Fibroblast of skin of abdomen (primary cell): ENCODE measurements at places on chromosomes 6 and 20.

DNA sequence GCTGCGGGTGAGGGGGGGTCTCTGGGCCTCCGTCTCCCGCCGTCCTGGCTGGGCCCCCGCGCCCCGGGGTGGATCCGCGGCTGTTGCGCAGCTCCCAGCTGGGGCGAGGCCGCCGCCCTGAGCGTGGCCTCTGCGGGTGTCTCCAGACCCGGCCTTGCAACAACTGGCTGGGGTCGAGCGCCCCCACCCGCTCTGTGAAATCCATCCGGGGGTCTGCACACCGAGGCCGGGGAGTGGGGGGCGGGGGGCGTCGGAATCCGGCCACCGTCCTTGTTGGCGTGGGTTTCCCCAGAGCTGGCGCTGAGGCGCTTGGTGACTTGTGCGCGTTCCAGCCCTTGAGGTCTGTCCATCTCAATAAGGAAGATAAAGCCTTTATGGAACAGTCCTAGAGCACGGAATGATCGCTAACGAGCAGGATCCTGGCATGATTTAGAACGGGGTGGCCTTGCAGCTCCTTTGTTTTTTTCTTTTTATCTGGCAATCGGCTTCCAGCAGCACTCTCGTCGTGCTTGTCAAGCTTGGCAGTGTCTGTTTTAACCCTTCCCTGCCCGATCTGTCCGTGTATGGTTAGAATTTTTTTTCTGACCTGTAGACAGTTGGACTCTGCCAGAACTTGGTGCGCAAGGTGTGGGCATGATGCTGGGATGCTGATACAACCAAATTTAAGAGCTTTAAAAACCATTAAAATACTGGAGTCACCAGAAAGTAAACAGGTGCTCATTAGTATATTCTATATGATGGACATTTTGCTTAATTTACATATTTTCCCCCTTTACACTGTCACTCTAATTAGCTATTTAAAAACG is 675 bp downstream of the DSTN start:
- peak; percentile 33 for DNase-seq

DNA sequence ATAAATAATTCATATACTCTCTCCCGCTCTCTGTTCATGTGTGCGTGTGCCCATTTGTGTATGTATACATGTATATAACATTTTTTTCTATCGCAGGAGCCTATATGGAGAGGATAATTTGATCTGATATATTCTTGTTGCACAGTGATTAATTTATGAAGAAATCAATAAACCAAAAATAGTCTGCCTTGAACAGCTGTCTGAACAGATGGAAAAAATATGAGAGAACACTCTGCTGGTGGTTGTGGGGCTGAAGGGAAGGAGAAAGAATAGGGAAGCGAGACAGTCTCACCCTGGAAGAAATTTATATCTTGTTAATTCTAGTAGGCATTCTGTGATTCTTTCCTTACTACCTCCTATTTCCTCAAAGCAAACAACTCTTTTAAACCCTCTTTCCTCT is 96.6 kb upstream of the B3GAT2 start:
- no peak for DNase-seq

GRCh38 chr20:19603376-19603750 is 154.7 kb upstream of the RIN2 start:
- DNase-seq, result no peak

DNA sequence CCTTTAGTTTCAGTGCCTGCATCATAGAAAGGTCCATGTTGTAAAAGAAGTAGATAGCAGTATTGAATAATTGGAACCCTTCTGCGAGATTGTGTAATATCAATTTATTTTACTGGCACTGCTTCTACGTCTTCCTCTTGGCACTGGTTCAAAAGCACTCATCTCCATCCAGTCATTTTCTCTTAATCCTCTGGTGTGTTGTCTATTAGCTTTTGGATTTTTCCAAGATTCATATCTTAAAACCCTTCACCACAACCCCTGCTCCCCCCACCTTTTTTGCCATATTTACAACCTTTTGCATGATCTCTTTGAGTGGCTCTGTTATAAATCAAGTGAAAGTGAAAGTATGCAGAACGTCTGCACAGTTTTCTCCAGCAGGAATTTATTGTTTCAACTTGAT is 76.6 kb upstream of the HSF2 start:
- DNase-seq, result peak; percentile 66

DNA sequence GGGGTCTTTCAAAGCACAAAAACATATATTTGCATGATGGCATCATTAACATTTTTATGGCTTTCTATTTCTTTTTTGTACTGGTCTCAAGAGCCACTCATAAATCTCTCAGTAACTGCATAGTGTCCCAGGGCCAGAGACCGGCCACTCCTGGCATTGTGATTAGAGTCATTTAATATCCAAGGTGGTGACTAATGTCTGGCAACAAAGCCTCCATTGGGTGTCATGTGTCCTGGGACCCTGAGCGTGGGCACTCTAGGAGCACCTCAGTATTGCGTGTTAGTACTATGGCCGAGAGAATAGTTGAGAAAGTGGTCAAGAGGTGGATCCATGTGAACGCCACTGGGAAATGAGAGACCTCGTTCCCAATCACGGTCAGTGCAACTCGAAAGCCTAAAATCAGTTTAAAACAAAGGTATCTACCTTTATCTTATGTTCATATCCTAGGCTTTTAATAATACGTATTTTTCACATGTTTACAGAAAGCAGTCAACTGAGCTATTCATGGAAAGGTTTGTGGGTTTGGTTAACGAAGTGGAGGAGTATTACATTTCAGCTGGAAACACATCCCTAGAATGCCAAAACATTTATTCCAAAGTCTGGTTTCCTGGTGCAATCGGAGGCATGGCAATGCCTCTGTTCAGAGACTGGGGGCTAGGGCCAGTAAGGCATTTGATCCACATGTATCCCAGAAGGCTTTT is 2.7 kb upstream of the ESR1 start:
- no peak for DNase-seq

- DNase-seq, result no peak
Measured at GRCh38 chr6:153000243-153000642, 2.3 kb downstream of the MTRF1L start.

GRCh38 chr6:113629256-113629655 is 227.9 kb upstream of the MARCKS start:
- DNase-seq, result no peak

GRCh38 chr6:164108869-164109769 is 694.6 kb downstream of the QKI start:
- peak; percentile 46 for DNase-seq

- DNase-seq, result no peak
Measured at GRCh38 chr20:57559289-57559634, 1.6 kb upstream of the PCK1 start.

- peak; percentile 49 for DNase-seq
Measured at GRCh38 chr6:27650620-27651370, 177.9 kb upstream of the ZNF184 start.

DNA sequence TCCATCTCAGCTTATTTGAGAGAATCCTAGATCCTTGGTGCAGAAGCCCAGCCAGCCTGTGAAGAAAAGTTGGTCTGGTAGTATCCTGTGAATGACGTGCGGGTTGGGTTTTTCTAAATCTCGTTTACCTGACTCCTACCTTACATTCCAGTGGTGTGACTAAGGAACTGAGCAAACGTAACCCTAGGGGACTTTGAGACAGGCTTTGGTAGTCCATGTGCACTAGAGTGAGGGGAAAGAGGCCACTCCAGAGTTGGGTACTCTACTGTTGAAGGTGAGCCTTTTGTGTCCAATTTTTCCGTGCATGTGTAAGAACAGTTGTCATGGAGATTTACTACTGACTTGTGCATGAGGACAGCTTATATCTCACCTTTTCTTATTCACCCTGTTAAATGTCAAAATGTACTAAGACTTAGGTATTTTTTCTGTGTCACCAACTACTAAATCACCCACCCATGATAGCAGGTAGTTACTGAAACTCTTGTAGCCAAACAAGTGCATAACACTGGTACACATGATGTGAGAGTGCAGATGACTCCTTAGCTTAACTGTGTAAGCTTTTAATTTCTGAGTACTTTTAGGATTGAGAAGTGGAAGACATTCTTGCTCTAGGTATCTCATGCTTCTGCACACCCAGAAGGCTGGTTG is 26.3 kb upstream of the PLCG1 start:
- DNase-seq, result no peak

GRCh38 chr20:7144464-7144863 is 377.0 kb downstream of the BMP2 start:
- no peak for DNase-seq

DNA sequence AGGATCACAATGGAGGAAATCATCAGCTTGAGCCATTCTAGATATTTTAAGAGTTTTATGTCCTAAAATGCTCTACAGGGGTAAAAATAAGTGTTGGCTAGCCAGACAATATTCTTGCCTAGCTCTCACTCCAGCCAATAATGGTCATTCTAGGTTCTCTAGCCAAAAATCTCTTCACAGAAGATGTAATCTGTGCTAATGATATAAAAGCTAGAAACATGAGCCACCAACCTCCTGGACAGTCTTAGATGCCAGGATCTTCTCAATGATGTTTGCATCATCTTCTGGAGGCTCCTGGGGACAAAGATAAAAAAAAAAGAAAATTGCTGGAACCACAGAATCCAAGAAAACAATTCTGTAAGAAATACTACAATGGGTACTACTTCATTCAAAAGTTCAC is 119.1 kb downstream of the CHD6 start:
- no peak for DNase-seq

GRCh38 chr6:75431379-75431778 is 62.2 kb downstream of the FILIP1 start:
- no peak for DNase-seq

DNA sequence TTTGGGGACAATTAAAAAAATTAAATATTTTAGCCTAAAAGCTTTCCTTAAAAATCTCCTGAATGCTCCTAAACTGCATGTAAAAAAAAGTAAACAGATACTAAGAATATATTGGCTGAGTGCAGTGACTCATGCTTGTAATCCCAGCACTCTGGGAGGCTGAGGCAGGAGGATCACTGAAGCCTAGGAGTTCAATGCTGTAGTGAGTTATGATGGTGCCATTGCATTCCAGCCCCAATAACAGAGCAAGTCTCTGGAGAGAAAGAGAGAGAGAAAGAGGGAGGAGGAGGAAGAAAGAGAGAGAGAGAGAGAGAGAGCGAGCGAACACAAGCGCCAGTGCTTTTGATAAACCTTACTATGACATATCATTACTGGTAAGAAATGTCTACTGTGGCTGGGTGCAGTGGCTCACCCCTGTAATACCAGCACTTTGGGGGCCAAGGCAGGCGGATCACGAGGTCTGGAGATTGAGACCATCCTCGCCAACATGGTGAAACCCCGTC is 58.8 kb downstream of the FKBP5 start:
- no peak for DNase-seq

- no peak for DNase-seq
Measured at GRCh38 chr20:61830241-61830930, 235.3 kb downstream of the TAF4 start.

DNA sequence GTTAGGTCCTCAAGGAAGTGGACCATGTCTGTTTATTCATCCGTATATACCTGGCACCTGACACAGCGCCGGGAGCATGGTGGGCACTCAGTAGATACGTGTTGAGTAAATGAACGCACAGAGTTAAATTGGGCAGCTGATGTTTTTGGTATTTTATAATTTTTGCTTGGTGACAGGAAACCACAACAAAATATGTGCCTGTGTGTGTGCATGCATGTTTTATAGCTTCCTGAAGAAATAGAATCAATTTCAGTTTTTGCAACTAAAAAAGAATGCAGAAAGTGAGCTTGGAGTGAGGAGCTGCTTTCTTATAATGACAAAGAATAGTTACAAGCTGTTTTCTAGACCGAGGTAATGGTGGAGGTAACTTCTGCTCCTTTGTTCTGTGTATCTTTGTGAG is 91.4 kb downstream of the PLCB4 start:
- DNase-seq, result peak; percentile 13

- peak; percentile 64 for DNase-seq
Measured at GRCh38 chr20:45336530-45337366, 11.5 kb downstream of the SDC4 start.

- DNase-seq, result no peak
Measured at GRCh38 chr20:2873747-2874041, 413 bp downstream of the PTPRA start.

GRCh38 chr20:33851842-33852466 is 40.8 kb downstream of the CHMP4B start:
- no peak for DNase-seq

GRCh38 chr6:34065466-34066217 is 80.2 kb downstream of the GRM4 start:
- no peak for DNase-seq

DNA sequence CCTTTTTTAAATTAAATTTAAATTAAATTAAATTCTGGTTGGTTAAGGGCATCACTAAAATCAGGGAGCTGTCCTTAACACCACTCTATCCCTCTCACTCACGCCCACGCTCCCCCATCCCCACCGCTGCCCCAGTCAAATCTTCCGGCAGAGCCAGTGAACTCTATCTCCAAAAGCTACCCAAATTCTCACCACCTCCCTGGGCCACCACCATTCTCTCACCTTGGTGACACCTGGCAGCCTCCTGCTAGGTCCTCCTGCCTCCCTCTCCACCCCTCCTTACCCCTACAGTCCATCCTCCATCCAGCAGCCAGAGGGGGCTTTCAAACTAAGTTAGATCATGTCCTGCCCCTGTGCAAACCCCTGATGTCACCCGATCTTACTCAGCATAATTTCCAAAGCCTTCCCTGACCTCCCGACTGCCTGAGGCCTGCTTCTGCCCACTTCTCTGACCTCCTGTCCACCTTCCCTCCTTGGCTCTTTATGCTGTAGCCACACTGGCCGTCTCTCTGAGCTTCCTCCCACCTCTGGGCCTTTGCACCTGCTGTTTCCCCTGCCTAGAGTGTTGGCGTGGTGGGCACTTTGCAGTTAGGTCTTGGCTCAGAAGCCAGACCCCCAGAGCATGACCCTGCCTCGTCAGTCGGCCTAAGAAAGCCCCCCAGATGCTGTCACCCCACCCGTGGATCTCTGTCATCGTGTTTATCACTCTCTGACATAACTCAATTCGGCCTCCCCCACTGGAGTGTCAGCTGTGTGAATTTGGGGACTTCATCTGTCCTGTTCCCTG is 24.7 kb downstream of the PTGIS start:
- no peak for DNase-seq

- DNase-seq, result peak; percentile 100
Measured at GRCh38 chr6:136014454-136015437, 163.2 kb downstream of the PDE7B start.

- no peak for DNase-seq
Measured at GRCh38 chr20:39298121-39298520, 336.0 kb downstream of the DHX35 start.

GRCh38 chr20:7171911-7172310 is 404.4 kb downstream of the BMP2 start:
- DNase-seq, result peak; percentile 67

GRCh38 chr6:137761072-137761471 is 106.0 kb upstream of the TNFAIP3 start:
- DNase-seq, result no peak

- peak; percentile 26 for DNase-seq
Measured at GRCh38 chr6:13089296-13089994, 238.9 kb downstream of the TBC1D7 start.

DNA sequence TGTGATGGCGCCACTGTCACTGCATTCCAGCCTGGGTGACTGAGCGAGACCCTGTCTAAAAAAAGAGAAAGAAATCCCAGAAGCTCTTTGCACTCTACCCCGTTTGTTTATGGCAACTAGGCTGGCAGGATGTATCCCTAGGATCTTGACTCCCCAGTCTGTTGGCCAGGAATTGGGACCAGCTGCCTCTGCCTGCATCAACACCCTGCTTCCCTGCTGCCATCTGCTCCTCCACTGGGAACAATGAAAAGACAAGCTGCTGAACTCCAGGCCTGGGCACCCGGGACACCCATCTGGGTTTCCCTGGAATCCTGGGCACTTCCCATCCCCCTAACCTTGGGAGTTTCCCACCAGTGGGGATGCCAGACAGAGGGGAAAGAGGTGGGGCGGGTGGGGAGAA is 64.9 kb downstream of the CPNE5 start:
- DNase-seq, result no peak
